GM13976 (cell line): ENCODE measurements at places on chromosomes 3 and 15.

DNA sequence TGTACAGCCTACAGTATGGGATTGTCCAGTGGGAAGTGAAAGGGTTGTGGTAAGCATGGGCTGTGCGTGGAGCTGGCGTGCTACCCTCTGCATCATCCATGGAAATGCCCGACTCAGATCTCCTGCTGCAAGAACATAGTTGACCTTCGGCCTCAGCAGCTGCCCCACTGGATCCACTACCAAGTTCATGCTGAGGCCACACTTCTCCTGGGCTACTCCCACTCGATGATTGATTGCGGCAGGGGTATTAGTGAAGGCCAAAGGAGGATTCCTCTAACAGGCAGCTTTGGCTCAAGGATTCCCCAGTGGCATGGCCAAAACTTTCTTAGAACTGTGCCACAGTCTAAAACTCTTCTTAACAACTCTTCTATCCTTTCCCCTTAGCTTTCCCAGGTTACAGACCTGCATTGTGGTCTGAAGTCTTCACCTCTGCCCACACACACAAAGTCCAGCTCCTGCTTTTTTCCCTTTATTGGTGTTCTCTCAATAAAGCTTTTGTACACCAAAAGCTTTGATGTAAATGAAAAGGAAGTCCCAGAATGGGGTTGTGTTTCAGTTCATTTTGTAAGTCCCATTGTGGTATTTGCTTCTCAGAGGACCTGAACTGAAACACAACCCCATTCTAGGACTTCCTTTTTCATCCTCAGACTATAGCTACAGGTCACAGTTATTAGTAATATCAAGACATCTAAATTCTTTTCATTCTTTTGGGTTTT lies 4.9 kb upstream of the TBC1D5 start:
- DNase-seq: peak; percentile 72

DNA sequence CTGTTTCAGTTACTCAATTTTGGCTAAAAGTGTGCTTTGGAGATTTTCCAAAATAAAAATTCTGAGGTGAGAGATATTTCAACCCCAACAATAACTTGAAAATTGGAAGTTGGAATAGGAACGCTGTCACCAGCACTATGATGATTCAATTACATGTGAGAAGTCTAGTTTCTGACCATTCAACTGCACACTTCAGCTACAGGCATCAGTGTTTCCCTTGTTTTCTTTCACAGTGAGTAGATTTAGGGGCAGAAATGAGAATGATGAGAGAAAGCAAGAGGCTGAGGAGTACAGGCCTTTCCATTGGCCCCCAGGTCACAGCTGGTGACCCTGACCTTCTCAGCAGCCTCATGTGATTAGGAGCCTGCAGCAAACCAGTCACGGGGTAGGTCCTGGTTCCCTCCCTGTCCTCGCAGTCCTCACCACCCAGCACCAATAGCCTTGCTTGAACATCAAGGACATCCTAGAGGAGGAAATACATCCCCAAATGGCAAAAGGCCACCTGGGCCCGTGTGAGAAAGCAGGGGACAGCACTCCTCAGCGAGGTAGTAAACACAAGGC lies 10.0 kb upstream of the FILIP1L start:
- DNase-seq: no peak

GRCh38 chr3:133445108-133445507 lies 45.3 kb downstream of the BFSP2 start:
- no peak for DNase-seq

DNA sequence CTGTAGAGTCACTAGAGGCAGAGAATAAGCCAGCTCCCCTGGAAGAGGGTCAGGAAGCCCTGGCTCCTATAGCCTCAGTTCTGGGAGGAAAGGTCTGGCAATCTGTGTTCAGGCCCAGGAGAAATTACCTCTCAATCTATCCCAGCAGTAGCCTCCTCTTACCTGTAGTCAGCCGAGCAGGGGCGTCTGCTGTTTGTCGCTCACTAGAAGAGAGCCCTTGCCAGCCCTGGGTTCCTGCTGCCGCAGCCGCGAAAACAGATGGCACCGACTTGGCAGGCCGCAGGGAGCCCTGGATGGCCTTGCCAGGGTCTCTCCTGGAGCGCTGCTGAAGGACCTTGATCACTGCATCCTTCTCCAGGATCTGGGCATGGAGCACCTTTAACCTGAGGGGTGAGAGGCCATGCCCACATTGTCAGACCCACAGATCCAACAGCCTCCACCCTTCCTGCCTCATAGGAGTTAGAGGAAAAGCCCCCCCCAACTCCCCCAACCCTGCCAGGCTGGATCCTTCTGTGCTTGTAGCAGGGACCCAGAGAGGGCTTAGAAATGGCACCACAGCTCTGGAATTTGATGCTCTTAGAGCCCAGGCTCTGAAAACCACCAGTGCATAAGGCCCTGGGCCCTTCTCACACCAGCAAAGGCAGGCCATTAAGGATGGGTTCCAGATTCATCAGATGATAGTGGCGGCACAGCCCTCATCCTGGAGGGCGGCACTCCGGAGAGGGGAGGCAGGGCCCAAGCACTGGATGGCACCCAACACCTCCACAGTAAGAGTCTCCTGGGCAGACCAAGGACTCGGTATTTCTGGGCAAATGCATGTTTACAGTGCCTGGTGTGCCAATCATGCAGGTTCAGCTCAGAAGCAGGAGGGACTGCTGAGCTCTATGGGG lies 14.9 kb downstream of the AMOTL2 start:
- no peak for DNase-seq

- DNase-seq: no peak
Measured at GRCh38 chr3:51408813-51409212, 17.7 kb downstream of the RBM15B start.

DNA sequence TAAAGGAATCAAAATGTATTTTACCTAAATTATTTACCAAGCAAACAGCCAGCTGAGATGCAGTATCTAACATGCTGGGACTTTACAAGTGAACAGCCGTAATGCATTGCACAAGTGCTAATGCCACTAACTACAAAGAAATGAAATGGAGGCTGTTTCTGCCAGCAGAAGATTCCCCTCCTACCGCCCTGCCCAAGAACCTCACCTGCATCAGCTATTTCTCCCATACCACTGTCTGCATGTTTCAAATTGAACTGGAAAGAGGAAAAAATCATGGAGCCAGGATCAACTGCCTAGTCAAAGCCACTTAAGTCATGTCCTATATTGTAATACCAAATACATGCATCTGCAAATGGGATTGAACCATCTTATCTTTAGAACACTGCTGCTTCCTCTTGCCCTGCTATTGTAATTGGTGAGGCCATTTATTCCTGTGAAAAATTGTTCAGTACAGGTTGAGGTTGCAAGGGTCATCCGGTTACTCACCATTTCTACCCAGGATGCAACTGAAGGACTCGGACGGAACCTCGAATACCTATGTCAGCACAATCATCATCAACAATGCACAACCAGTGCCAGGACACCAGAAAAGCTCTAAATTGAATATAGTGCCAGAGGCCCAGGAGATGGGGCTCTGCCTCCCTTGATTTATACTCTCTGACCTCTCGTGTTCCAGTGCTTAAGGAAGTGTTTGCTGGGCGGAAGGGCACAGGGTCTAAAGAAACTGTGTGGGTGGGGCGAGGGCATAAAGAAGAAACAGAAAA lies 27.5 kb downstream of the ANXA2 start:
- no peak for DNase-seq

GRCh38 chr15:100043068-100043641 lies 298.6 kb downstream of the ADAMTS17 start:
- DNase-seq: no peak

GRCh38 chr3:142013326-142013980 lies 135.9 kb downstream of the TFDP2 start:
- no peak for DNase-seq

DNA sequence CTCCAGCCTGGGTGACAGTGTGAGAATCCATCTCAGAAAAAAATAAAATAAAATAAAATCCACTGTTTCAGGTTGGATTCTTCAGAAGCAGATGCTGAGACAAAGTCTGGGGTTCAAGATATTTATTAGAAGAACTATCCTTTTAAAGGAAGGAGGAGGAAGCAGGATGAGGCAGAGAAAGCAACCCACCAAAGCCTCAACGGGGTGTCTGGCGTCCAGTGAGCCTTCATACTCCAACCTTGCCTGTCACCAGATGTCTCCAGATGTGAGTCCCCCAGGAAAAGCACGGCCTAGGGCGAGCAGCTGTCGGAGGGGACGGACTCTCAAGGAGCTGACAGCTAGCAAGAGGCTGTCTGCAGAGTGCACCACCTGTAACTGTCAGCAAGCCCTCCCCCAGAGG lies 37.3 kb downstream of the MB21D2 start:
- no peak for DNase-seq

DNA sequence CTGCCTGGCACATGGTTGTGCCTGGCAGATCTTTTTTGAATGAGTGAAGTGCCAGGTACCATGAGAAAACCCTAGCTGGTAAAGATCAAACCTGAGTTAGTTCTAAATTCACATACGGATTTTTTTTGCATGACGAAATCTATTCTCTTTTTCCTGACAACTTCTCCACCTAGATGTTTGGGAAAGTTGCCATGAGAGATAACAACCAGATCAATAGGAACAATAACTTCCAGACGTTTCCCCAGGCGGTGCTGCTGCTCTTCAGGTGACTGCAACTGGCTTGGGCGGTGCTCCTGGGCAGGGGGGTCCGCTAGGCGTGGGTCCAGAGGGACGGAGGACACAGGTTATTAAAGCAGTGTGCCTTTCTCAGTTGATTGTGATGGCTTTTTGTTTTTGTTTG lies 71.8 kb downstream of the CHDH start:
- no peak for DNase-seq

- no peak for DNase-seq
Measured at GRCh38 chr3:104820959-104821358, 545.8 kb upstream of the ALCAM start.

- DNase-seq: no peak
Measured at GRCh38 chr3:66237552-66237951, 16.8 kb downstream of the SLC25A26 start.

DNA sequence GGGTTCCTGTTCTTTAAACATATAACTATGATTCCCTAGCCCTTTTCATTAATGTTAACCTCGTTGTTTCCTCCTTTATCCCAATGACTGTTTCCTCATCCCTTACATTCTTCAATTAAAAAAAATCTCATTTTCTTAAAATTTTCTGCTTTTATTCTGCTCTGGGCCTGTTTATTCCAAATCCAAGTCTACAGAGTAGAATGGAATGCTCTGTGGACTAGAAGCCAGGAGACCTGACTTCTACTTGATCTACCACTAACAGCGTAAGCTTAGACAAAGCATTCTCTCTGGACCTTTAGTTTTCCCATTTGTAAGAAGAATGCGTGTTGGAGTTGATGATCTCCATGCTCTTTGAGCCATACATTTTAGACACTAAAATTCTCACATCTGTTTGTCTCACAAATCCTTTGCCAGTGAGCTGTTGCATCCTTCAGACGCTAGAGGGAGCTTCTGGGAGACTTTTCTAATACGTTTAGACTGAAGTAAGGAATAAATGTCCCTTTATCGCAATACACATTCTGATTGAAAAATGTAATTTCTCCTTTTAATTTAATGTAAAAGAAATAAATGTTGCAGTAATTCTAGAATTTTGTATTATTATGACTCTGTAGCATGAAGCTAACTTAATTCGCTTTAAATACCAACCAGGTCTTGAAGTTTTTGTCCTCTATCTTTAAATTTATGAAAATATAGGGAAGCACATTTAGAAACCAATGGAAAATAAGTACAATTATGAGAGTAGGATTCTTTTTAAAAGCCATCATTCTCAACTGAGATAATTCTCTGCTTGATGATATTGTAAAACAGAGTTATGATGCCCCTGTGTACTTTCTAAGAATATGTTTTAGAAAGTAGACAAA lies 21.7 kb upstream of the GMNC start:
- DNase-seq: peak; percentile 51

GRCh38 chr3:133853063-133853924 lies 42.4 kb downstream of the RAB6B start:
- DNase-seq: no peak

- DNase-seq: no peak
Measured at GRCh38 chr15:59366333-59367021, 6.2 kb downstream of the MYO1E start.
